ENCODE measurements at places on chromosomes 4 and X. TPM values are rescaled to one million over a fixed set of nuclear protein-coding genes. Genes with fewer than 3 reads are reported as not detected.

The PABPC1L2A gene
- total RNA-seq = not detected

The CTAG1A gene
- total RNA-seq = not detected

The CPZ gene
- total RNA-seq = not detected

The GC gene
- not detected for total RNA-seq

The USP17L5 gene
- not detected for total RNA-seq

The SPRY1 gene
- total RNA-seq = 7.8 TPM

The TRIM61 gene
- total RNA-seq = 1.1 TPM

The ADH7 gene
- total RNA-seq = not detected

The TEX13C gene
- not detected for total RNA-seq

The KIT gene
- total RNA-seq = 0.79 TPM

The P2RY10 gene
- total RNA-seq = 72.3 TPM

The THOC2 gene
- total RNA-seq = 81.8 TPM

The SHROOM3 gene
- not detected for total RNA-seq

The MAGEB10 gene
- total RNA-seq = not detected

The NAP1L3 gene
- total RNA-seq = 1.3 TPM

DNA sequence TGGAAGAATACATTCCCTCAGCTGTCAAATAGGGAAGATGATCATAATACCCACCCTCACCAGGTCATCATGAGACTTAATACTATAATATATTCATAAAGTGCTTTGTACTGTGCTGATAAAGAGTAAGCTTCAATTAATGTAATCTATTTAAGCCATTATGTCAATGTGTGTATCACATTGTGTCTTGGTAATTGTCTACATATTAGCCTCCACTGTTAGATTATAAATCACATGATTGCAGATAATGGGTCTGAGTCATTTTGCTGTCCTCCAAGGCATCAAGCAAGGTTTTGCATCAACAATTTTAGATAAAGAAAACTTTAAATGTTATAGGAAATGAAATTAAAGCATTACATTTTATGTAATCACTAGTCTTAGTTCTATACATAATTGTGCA, 45.2 kb upstream of the CEP135 start:
- no peak for DNase-seq

DNA sequence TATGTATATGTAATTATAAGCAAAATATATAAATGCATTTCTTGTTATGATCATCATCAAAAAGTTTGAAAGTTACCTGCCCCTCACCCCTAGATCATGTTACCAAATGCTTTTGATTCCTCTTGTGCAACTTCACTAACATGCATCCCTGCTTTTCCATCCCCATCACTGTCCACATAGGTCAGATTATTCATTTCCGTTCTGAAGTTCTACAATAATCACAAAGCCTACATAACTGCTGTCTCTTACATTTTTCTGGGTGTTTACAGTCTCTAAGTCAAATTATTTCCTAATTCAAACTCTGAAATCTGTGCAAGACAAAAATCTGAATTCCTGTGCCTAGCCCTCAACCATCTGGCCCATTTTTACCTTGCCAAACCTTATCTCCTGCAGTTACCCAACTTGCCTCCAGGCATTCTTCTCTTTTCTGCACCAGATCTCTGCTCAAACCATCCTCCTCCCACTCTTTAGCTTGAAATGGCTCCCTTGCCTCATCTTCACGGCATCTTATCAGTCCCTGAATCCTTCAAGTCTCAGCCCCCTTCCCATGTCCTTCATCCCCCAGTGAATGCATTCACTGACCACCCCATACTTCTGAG, 42.4 kb upstream of the SLC39A8 start:
- no peak for DNase-seq

DNA sequence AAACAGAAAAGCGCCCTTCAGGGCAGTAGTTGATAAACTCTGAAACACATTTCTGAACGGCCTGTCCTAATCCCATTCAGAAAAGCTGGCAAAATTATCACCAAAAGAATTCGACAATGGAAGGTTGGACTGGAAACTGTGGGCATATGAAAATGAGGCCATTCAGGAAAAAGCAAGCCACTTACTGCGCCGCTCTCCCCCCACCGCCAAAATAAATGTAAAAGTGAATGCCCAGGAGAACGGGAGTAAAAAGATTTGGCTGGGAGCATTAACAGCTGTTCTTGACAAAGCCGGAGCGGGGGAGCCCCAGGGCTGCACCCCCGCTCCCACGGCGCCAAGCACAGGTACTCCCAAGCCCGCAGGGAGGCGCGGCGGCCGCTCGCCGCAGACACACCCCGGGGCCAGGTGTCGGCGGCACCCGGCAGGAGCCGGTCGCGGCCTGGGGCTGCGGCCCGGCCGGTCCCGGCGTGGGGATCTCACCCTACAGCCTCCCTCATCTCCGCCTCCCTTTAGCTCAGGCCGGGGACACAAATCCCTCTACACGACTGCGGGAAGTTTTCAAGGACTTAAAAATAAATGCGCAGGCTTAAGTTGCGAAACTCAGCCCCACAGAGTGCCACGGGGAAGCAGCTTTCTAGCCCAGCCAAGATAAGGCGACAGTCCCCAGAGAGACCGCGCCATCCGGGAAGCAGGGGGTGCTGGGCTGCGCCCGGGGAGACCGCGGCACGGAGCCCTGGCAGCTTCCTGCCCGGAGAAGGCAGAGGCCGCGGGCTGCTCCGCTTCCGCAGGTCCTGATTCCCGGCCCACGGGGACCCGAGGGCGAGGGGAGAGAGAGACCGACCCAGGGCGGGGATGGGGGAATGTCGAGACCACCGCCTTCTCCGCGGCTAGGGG, 593 bp downstream of the SH3RF1 start:
- DNase-seq = peak; percentile 28

- DNase-seq = no peak
Measured at GRCh38 chr4:6017030-6017429, 1.2 kb downstream of the C4orf50 start.

DNA sequence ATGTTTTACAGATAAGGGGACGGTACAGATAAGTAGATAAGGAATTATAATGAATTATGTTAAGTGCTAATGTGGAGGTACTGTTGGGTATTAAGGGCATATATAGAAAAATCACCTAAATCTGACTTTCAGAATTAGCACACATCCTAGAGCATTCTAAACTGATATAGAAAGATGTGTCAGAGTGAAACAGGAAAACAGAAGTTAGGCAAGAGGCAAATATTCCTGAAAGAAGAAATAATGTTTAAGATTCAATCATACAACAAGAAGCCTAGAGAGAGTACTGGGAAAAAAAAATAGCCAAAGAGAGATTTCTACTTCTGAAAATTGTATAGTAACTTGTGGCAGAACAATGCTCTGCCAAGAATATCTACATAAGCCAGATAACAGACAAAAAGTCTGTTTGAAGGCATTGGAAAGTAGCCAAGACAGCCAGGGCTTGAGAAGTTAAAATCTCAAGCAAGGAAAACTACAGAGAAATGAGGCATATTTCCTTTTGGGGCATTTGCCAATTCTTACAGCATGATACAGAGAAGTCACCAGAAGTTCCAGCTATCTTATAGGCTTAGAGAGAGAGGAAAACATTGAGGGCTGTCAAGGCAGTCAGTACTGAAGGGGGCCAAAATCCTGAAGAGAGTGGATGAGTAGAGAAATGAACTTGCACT, 646.0 kb downstream of the RPA4 start:
- no peak for DNase-seq

DNA sequence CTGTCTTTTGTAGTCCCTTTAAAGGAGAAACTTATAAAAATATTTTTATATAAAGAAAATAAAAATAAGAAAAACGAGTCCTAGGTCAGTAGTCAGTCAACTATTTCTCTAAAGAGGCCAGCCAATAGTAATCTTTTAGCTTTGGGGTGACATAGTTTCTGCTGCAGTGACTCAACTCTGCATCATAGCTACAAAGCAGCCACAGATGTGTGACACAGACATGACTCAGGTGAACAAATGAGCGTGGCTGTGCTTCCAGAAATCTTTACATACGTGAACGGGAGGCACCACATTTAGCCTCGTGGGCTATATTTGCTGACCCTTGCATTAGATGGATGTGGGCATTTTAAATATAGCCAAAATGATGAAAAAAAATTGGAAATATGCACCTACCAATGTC, 1862.5 kb upstream of the TENM3 start:
- DNase-seq = no peak

- DNase-seq = no peak
Measured at GRCh38 chr4:150235808-150236271, 157.6 kb downstream of the DCLK2 start.

DNA sequence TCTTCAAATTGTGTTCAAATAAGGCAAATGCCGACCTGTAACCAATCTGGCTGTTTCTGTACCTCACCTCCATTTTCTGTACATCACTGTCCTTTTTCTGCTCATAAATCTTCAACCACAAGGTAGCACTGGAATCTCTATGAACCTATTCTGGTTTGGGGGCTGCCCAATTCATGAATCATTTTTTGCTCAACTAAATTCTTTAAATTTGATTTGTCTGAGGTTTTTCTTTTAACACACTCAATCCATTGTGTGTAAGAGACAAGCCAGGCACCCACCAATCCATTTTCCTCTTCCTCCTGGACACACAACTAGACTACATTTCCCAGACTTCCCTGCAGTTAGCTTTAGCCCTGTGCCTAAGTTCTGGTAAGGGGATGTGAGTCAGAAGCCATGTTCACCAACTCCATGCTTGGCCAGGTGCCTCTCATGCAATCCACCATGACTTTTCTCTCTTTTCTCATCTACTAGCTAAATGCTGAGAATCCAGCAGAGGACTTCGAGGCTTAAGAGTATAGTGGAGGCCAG, 193.2 kb upstream of the KLF3 start:
- DNase-seq = no peak

DNA sequence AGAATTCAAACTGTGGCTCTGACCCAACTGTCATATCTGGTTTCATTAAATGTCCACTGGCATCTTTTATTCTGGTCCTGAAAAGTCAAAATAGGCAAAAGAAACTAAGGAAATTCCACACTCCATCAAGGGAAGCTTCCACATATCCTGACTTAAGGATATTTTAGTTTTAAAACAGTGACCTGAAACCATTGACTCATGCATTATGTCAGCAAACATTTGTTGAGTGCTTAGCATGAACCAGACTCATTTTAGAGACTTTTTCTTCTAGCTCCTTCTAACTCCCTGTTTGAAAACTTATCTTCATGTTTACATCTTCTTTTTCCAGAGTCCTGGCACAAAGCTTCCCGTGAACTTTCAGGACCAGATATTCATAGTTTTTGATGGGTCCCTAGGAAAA, 6.9 kb upstream of the CXCL1 start:
- DNase-seq = no peak

GRCh38 chr4:176618138-176618537, 174.6 kb downstream of the VEGFC start:
- DNase-seq = no peak

DNA sequence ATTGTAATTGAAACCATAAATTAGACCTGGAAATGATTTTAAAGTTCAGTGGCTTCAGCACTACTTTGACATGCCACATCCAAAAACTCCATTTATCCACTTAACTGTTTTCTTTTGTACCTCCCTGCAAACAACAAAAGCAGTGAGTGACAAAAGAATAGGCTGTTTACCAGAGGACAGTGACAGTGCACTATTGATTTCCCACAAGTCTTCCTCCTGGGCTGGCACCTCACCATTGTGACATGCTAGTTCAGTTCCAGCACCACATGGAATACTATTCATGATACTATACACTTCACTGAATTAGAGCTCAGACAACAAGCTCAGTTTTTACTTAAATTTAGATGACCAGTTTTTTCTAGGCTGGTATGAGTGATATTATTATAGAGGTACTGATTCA, 29.3 kb downstream of the MOSPD2 start:
- DNase-seq = no peak

- DNase-seq = no peak
Measured at GRCh38 chr4:129264008-129264657, 168.2 kb downstream of the C4orf33 start.

DNA sequence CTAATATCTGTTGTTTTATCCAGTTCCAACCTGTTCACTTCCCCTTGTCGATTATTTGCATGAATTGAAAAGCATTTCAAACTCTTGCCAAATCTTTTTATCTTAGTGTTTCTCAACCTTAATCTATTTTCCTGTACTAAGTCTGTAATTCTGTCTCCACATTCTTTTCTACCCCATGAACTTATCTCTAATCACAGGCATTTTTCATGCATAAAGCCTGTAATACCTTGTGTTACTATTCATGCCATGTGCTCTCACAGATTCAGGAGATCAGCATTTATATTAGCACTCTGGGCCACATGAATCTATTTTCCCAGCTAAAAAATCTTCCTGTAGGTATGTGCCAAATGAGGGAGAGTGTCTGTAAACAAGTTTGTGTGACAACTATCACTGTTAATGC, 1360.9 kb downstream of the STIM2 start:
- DNase-seq = no peak

- no peak for DNase-seq
Measured at GRCh38 chr4:54054501-54054900, 9.9 kb downstream of the CHIC2 start.

GRCh38 chrX:37357436-37357835, 8.3 kb downstream of the PRRG1 start:
- no peak for DNase-seq

- DNase-seq = no peak
Measured at GRCh38 chr4:112416464-112416863, 99.5 kb downstream of the NEUROG2 start.

GRCh38 chr4:185227131-185227551, 17.7 kb downstream of the SNX25 start:
- DNase-seq = no peak

DNA sequence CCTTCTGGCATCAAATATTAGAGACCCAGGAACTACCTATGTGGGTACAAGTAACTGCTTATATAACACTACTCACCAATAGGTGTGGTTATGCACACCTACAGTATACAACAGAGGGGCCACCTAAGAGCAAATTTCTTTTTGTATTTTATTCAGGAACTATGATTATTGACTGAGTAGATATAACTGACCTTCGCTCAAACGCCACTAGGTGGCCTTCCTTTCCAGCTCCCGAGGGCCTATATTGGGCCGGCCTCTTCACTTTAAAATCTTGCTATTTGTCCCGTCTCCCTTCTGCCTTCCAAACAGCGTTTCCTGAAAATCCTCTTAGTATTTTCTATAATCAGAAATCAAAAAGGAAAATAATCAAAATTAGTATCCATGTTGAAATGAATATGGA, 19.9 kb upstream of the PABPC5 start:
- DNase-seq = no peak

DNA sequence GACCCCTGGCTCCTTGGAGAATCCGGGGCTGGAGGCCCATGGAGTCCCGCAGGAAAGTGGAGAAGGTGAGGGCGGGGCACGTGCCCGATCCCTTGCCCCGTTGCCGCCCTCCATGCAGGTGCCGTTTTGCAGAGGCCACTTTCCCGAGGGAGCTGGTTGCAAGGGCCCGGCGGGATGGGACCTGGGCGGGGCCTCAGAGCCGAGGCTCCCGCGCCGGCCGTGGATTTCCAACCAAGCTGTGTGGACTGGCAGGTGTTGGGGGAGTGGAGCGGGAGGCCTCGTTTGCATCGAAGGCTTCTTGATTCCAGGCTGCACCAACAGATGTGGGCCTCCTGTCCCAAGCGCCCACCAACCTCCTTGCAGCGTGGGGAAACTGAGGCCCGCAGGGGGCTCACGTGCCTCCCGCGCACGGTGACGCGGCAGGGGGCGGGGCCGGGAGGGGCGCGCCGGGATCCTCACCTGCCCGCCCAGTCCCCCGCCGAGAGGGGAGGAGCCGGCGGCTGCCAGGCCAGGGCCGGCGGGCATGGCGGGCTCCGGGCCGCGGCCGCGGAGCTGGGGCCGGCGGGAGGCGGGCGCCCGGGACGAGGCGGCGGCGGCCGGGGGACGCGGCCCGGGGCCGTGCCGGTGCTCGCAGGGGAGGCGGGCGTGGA, 24.9 kb downstream of the SH3BP2 start:
- DNase-seq = no peak

- no peak for DNase-seq
Measured at GRCh38 chrX:110667706-110668105, 127.9 kb downstream of the CHRDL1 start.

Measured in activated CD4-positive, alpha-beta T cell treated with anti-CD3 and anti-CD28 coated beads, Interleukin-2, amount 10 ng/mL, durations not matched to agents 7 days and 5 days (primary cell).